ENCODE measurements at places on chromosomes 12 and 14.

- no peak for DNase-seq
- peaks cover 38% of the 10 kb centered on the region for H3K36me3 ChIP-seq
- no peaks in the 10 kb centered on the region for H3K4me1 ChIP-seq
- H3K27me3 ChIP-seq = no peaks in the 10 kb centered on the region
- H3K4me3 ChIP-seq = no peak overlapping the region
These were observed 57.6 kb downstream of the ACADS start for GRCh38 chr12:120783197-120783596.

GRCh38 chr14:64191756-64192155 is 102.4 kb downstream of the ESR2 start:
- no peaks in the 10 kb centered on the region for H3K4me1 ChIP-seq
- H3K36me3 ChIP-seq = peaks cover 37% of the 10 kb centered on the region

- no peak overlapping the region for H3K4me3 ChIP-seq
- H3K36me3 ChIP-seq = no peaks in the 10 kb centered on the region
- H3K27ac ChIP-seq = no peak overlapping the region
- no peaks in the 10 kb centered on the region for H3K4me1 ChIP-seq
- H3K27me3 ChIP-seq = no peaks in the 10 kb centered on the region
These were observed 406.0 kb downstream of the PRKD1 start for GRCh38 chr14:29521526-29522137.

GRCh38 chr14:81018251-81018650 is 62.8 kb downstream of the TSHR start:
- no peak overlapping the region for H3K27ac ChIP-seq
- no peak for DNase-seq
- no peaks in the 10 kb centered on the region for H3K27me3 ChIP-seq
- H3K36me3 ChIP-seq = no peaks in the 10 kb centered on the region

GRCh38 chr12:13101821-13102375 is 1.6 kb downstream of the GSG1 start:
- peaks cover 9% of the 10 kb centered on the region for H3K4me1 ChIP-seq
- peak overlapping the region; percentile 85 for H3K27ac ChIP-seq
- no peaks in the 10 kb centered on the region for H3K36me3 ChIP-seq
- H3K27me3 ChIP-seq = no peaks in the 10 kb centered on the region
- peak overlapping the region; percentile 79 for H3K4me3 ChIP-seq

All from endodermal cell (in vitro differentiated cells).